ENCODE measurements at places on chromosomes 12 and 14. TPM values are rescaled to one million over a fixed set of nuclear protein-coding genes. Genes with fewer than 3 reads are reported as not detected.
A peak's percentile ranks its signal among the peaks of the same experiment; 100 is the strongest.

GRCh38 chr12:21566223-21566906 is 38.3 kb downstream of the GYS2 start:
- DNase-seq = peak; percentile 14

GRCh38 chr12:104668274-104668718 is 211.5 kb downstream of the CHST11 start:
- peak; percentile 74 for DNase-seq

- DNase-seq = no peak
These were observed 20.9 kb downstream of the AKAP6 start for GRCh38 chr14:32350020-32350419.

DNA sequence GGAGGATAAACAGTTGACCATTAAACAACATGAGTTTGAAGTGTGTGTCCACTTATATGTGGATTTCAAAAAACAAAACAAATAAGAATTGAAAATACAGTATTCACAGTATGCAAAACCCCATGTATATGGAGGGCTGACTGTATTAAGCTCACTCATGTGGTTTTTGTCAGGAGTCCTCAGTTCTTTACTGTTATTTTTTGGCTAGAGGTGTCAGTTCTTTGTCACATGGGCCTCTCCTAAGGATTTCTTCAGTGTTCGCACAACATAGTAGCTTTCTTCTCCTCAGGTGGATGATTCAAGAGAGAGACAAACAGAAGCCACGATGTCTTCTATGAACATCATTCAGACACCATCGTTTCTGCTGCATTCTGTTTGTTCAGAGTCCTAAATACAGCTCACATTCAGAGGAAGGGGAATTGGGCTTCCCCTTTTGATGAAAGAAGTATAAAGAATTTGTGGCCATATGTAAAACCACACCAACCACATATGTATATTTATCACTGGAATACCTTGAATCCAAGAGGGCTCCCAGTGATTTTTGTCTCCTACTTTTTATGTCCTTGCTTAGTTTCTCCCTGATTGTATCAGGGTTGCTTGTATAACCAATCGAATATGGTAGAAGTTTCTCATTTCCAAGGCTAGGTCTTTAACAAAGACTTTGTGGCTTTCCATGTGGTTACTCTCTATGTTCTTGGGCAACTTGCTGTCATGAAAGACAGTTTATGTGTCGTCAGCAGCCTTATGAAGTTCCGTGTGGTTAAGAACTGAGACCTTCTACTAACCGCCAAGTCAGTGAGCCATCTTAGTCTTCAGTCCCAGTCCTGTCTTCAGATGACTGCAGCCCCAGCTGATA is 18.9 kb downstream of the MNAT1 start:
- no peak for DNase-seq

GRCh38 chr14:91890291-91890749 is 23.0 kb upstream of the TC2N start:
- DNase-seq = no peak

- DNase-seq = no peak
These were observed 98.4 kb downstream of the RMST start for GRCh38 chr12:97560786-97561618.

DNA sequence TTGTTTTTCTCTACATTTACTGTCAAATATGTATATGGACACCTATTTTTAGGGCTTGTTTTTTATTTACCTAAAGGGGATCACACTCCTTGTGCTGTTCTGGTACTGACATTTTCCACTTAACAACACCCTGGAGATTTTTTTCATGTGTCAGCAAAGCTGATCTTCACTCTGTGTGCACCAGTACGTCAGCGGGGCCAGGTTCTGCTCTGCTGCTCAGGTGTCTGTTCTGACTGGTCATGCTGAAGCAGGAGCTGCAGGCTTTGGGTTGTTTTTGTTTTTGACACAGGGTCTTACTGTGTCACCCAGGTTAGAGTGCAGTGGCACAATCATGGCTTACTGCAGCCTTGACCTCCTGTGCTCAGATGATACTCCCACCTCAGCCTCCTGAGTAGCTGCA is 81.9 kb upstream of the CCND2 start:
- DNase-seq = no peak

The GLRX5 gene
- polyA plus RNA-seq = 94.5 TPM

The KRT6C gene
- 0.18 TPM for polyA plus RNA-seq

The KLRC1 gene
- not detected for polyA plus RNA-seq

The TMPRSS12 gene
- not detected for polyA plus RNA-seq

Data from hepatocyte (in vitro differentiated cells).